Stimulated activated CD4-positive, alpha-beta T cell treated with anti-CD3 and anti-CD28 coated beads, TNF-alpha, amount 100 ng/mL, for 48 hours (primary cell): ENCODE measurements at places on chromosomes 2 and 18.

GRCh38 chr18:59877361-59877760 lies 22.4 kb upstream of the PMAIP1 start:
- DNase-seq, result no peak

GRCh38 chr18:73045037-73045436 lies 177.2 kb upstream of the NETO1 start:
- no peak for DNase-seq

GRCh38 chr2:83953697-83954096 lies 505.4 kb downstream of the SUCLG1 start:
- no peak for DNase-seq

DNA sequence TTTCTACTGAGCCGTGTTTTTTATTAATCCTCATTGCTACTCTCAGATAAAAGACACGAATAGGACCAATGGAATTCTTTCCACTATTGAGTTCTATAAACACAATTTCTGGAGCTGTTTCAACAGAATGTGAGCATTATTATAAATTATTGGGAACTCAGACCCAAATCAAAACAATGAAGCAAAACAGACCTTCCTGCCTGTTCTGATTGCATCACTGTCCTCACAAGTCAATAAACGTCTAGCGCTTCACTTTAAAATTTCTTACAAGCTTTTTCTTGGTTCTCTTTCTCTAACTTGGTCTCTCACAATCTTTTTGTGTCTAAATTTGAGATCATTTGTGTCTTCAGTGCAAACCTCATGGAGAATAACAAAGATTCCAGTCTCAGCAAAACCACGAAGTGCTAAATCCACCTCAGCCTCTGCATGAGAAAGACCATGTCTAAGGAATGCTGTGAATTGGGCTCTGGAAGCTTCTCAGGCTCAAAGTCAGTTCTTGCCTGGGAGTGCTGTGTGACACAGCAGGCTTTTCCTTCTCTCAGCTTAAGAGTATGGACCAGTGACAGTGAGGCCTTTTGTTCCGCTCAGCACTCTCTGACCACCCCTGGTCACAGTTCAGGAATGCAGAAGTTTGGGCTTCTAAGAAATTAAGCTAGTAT lies 22.8 kb downstream of the ARHGAP28 start:
- no peak for DNase-seq

DNA sequence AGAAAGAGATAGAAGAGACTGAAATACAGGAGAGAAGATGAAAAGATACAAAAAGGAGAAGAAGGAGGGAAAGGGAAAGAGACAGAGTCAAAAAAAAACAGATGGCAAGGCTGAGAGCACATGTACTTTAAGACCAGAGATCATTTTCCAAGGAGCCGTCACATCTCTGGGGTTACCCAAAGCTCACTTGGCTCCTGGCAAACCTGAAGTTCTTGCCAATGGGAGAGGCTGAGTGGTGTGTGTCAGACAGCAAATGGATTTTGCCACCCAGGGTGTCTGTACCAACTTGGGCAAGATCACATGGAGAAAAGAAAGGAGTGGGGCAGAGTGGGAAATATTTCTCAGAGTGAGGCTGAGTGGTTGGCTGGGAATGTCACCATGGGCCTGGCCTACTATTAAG lies 219.3 kb upstream of the TNP1 start:
- no peak for DNase-seq

DNA sequence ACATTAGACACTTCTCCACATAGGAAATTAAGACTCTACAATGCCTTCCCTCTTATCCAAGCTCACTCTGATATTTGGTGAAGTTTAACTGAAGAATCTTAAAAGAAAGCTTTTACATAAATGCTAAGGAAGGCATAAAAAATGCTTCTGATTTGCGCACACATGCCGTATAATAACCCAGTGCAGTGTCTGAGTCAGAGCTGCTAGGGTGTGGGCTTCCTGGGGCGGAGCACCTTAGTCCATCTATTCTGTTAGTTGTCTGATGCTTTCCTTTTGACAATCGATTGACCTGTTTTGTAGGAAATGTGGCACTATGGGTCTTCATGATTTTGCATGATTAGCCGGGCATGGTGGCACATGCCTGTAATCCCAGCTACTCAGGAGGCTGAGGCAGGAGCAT lies 231.5 kb downstream of the AFF3 start:
- no peak for DNase-seq
